NCI-H526 treated with DMSO at 0.1 percent for 48 hours (cell line): ENCODE measurements at places on chromosomes 1 and 21.

- no peak for DNase-seq
Measured at GRCh38 chr1:183838221-183838620, 33.3 kb downstream of the RGL1 start.

DNA sequence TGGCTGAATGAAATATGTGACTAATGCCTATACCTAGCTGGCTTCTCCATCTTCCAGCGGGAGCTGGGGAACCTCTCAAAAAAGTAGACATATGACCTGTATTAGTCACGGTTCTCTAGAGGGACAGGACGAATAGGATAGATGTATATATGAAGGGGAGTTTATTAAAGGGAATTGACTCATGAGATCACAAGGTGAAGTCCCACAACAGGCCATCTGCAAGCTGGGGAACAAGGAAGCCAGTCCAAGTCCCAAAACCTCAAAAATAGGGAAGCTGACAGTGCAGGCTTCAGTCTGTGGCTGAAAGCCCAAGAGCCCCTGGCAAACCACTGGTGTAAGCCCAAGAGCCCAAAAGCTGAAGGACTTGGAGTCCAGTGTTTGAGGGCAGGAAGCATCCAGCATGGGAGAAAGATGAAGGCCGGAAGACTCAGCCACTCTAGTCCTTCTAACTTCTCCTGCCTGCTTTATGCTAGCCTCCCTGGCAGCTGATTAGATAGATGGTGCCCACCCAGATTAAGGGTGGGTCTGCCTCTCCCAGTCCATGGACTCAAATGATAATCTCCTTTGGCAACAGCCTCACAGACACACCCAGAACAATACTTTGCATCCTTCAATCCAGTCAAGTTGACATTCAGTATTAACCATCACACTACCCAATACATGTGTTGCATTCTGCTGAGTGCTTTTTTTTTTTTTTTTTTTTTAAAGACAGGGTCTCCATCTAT, 19.6 kb downstream of the OLIG1 start:
- DNase-seq: no peak

- DNase-seq: no peak
Measured at GRCh38 chr1:173508541-173508940, 31.4 kb downstream of the PRDX6 start.

- DNase-seq: no peak
Measured at GRCh38 chr1:117237726-117238381, 27.1 kb upstream of the VTCN1 start.

GRCh38 chr1:5371270-5371669, 621.0 kb downstream of the NPHP4 start:
- DNase-seq: no peak

- peak; percentile 45 for DNase-seq
Measured at GRCh38 chr1:27724961-27725373, 794 bp upstream of the FAM76A start.

GRCh38 chr1:184716158-184716557, 38.5 kb downstream of the EDEM3 start:
- peak; percentile 95 for DNase-seq

DNA sequence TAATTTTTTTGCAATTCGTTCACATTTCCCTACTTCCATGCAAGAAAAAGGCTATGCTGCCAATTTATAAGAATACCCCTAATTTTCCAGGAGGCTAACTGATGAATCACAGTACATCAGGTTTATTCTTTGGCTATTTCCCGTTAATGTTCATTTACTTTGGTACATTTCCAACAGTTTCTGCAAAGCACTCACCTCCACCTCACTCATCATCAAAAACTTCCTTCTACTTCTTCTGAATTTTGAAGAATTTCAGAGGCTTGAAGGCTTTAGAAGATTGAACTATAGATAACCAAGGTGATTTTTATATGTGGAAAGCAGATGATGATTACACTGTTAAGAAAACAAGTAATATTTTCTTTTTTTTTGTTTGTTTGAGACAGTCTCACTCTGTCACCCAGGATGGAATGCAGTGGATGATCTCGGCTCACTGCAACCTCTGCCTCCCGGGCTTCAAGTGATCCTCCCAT, 60.5 kb upstream of the HP1BP3 start:
- no peak for DNase-seq

GRCh38 chr1:1954831-1955441, 35.9 kb upstream of the TMEM52 start:
- no peak for DNase-seq

DNA sequence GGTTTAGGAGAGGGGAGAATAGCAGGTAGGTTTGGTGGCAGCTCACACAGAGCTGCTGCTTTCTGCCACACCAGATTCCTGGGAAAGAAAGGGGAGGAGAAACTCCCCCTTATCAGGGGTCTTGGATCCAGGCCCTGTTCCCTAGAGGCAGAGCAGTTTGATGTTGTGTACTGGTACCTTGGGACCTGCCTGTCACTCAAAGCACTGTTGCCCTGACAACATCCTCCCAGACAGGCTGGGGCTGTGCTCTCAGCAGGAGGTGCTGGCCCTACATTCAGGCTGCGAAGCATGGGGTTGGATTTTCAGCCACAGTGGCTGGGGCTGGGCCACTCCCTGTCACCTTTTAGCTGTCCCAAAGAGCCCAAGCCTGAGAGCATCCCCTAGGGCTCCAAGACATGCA, 188.0 kb downstream of the GRIK3 start:
- DNase-seq: no peak

DNA sequence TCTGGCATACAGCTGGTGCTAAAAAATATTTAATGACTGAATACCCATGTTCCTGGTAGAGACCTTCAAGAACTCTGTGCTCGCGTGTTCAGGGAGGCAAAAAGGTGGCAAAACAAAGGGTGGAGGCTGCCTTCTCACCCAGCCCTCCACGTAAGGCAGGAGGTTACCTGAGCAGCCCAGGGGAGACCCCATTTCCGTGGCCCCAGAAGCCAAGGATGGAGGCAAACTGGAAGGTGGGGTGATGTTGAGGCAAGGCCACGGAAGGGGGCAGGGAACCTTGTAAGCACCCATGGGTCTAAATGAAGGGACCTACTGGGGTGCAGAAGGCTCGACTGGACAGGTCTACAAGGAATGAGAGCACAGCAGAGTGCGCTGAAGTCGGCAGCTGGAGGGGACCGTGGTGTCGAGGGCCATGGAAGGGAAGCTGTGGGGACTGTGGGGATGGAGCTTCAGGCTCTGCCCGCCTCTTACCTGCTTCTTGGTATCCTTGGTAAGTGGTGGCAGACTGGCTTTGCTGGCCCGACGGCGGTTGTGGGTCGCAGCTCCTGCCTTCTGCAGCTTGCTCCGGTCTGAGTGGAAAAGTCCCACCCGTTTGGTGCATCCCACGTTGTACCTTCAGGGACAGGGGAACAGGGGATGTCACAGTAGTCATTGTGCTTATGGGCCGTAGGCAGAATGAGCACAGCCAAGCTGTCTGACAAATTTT, 8.9 kb upstream of the A3GALT2 start:
- no peak for DNase-seq

DNA sequence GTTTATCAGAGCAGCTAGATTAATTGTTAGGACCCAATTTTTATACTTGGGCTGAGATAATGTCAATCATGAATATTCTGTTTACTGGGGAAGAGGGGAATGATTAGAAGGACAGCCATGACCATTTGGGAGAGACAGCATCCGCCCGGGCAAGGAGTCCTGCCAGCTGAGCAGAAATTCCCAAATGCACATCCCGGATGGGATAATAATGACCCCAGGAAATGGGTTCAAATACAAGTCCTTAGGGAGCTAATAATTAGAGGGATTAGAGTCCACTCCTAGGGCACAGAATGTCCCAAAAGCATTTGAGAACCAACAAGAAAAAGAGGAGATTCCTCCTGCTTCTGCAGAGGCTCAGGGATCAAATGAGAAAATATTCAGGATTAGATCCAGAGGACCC, 115.9 kb downstream of the LRRC53 start:
- DNase-seq: no peak

DNA sequence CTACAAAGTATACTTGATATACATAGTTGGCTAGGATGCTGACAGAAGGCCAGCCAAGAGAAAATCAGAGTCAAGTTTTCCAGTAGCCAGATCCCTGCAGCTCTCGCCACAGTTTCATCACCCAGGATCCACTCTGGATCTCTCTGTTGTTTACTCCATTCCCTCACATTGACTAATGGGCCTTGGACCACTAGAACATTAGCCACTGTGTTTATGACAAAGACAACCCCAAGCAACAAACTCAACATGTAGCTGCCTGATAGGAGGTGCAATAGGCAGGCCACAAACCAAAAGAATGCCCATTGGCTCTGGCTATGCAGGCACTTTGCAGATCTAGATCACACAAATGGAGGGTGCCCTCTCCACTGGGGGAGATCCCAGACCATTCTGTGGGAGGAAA, 44.2 kb downstream of the ARHGEF11 start:
- no peak for DNase-seq

DNA sequence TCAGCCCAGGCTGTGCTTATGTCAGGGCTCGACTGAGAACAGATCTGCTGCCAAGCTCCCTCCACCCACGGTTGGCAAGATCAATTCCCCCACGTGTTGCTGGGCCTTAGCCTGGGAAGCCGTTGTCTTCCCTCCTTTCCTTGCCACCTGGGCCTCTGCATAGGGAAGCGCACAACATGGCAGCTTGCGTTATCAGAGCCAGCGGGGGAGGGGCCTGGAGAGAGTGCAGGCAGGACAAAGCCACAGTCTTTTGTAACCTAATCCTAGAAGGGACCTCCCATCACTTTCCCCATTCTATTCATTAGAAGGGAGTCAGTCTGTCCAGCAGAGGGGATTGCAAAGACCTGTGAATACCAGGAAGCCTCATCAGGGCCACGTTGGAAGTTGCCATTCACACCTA, 17.0 kb upstream of the IGSF21 start:
- peak; percentile 19 for DNase-seq

- no peak for DNase-seq
Measured at GRCh38 chr1:51976846-51977602, 13.5 kb downstream of the RAB3B start.

DNA sequence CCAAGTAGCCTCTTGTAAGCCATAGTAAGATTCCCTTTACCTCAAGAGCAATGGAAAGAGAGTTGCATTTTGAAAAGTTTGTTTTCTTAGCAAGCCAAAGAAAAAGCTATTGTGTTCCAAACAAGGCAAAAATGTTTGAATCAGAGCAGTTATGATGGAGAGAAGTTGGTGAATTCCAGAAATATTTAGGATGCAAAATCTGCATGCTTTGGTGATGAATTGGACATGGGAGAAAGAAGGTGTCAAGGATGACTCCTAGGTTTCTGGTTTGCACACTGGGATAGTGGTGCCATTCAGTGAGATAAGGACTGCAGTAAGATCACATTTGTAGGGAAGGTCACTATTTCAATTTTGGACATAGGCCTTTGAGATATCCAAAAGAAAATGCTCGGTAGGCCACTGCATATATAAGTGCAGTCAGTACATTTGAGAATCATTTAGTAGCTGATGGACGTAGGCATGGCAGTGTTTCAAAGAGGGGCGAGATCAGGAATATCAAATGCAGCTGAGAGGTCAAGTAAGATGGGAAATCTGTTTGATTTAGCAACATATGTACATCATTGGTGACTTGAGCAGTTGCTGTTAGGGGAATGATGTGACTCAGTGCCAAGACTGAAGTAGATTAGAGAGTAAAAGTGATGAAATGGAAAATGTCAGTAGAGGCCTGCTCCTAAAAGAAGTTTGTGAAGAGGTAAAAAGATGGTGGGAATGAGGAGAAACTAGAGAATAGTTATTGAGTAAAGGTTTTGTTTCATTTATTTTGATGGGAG, 33.9 kb upstream of the GPR25 start:
- no peak for DNase-seq

- DNase-seq: no peak
Measured at GRCh38 chr1:16012590-16013219, 5.1 kb downstream of the HSPB7 start.

DNA sequence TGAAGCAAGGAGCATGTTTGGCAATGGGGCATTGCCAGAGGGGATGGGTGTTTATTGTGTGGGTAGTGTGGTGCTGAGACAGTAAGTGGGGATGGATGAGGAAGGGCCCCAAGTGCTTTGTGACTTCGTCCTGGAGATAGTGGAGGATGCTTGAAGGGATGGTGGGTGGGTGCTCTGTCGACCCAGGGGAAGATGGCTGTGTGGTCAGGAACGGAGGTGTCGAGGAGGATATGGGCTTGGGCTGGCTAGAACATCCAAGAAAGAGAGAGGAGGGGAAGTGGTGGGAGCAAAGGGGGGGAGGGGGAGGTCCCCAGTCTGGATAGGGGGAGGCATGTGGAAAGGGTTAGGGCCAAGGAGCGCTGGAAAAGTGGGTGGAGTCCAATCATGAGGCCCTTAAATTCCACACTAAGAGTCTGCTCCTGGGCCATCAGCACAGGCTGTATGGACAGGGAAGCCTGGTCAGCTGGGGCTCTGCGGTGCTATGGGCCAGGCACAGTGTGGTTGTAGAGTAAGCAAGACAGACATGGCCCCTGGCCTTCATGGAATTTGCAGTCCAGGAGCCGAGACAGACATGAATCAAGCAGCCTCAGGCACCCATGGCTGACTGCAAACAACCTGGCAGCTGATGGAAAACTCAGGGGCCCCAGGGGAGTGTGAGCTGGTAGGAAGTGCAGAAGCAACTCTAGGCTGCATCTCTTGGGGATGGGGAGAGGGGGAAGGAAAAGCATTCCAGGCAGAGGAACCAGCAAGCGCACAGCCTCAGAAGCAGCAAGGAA, 36.3 kb downstream of the EDN2 start:
- peak; percentile 26 for DNase-seq

- no peak for DNase-seq
Measured at GRCh38 chr1:167683641-167684502, 37.9 kb upstream of the MPZL1 start.

- no peak for DNase-seq
Measured at GRCh38 chr21:37159053-37159776, 86.2 kb downstream of the TTC3 start.

- DNase-seq: no peak
Measured at GRCh38 chr1:26182383-26182696, 5.0 kb downstream of the CNKSR1 start.

DNA sequence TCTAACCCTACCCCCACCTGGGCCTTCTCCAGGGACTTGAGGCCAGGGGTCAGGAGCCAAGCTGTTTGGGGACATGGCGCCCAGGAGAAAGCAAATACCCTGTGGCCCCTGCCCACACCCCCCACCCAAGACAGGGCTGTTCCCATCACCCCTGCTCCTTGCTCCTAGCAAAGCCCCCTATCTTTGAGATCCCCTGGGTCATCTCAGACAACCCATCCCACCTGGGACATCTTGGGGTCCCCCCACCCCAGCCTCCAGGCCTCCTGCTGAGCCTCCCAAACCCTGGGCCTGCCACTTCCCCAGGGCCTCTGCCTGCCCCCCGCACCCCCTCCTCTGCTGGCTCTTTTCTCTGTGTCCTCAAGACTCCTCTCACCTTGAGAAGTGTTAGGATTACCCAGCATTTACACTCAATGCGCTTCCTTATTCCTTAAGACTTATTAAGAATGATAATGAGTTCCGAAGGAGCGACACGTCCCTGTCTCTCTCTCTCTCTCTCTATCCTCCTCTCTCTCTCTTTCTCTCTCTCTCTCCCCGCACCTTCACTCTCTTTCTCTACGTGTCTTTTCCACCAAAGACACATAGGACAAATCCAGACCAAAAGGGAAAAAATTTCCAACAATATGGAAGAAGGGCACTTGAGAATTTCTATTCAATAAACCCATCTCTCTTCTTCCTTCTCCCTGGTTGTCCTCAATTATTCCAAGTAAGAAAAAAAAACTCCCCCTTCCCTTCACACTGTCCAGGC, 7.2 kb downstream of the CASZ1 start:
- no peak for DNase-seq

- no peak for DNase-seq
Measured at GRCh38 chr1:172185996-172186395, 234.5 kb upstream of the C1orf105 start.

- no peak for DNase-seq
Measured at GRCh38 chr1:202264300-202264699, 70.7 kb downstream of the LGR6 start.
